H1 (cell line): ENCODE measurements at places on chromosomes 7 and 10. TPM values are rescaled to one million over a fixed set of nuclear protein-coding genes. Genes with fewer than 3 reads are reported as not detected.

CYP2E1 gene
- not detected in 2 replicates for total RNA-seq

DNA sequence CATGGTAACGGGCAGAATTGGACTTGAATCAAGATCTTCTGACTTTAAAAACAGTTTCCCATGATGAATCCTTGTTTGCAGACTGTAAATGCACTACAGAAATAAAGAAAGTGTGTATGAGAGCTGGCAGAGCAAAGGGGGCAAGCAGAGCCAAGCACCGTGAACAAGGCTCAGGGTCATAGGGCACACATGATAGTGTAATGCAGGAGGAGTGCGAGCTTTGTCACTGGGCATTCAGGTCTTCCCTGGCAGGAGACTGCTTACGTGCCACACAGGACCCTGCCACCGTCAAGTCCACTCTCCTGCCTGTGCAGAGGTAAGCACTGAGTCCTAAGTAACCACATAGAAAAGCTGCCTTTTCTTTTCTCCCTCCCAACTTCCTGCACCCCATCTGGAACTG, 93.1 kb upstream of the NPVF start:
- no peak for DNase-seq

GRCh38 chr7:8249121-8249520, 12.8 kb downstream of the ICA1 start:
- DNase-seq = no peak

GRCh38 chr7:68587599-68587998, 1010.7 kb upstream of the AUTS2 start:
- no peak for DNase-seq

STX1A gene
- total RNA-seq = 9.9 and 13.5 TPM in 2 replicates

PNLIPRP1 gene
- total RNA-seq = not detected in 2 replicates
